ENCODE measurements at places on chromosomes 3 and 15. TPM values are rescaled to one million over a fixed set of nuclear protein-coding genes. Genes with fewer than 3 reads are reported as not detected.

GPR156 gene
- 9.1 TPM for total RNA-seq

PLSCR5 gene
- total RNA-seq, result not detected

ADGRG7 gene
- not detected for total RNA-seq

LAMB2 gene
- 69.2 TPM for total RNA-seq

SKOR1 gene
- 0.63 TPM for total RNA-seq

PLSCR2 gene
- not detected for total RNA-seq

PPIP5K1 gene
- 99.2 TPM for total RNA-seq

GOLGA8S gene
- under 0.01 TPM for total RNA-seq

TM4SF1 gene
- 8.1 TPM for total RNA-seq

NTRK3 gene
- 95.2 TPM for total RNA-seq

LYZL4 gene
- total RNA-seq, result not detected

TM4SF18 gene
- total RNA-seq, result 3.8 TPM

CNTN4 gene
- total RNA-seq, result 102 TPM

MORF4L1 gene
- total RNA-seq, result 634 TPM

HYKK gene
- total RNA-seq, result 1.3 TPM

GNAI2 gene
- 120 TPM for total RNA-seq
